Stimulated activated CD4-positive, alpha-beta T cell treated with anti-CD3 and anti-CD28 coated beads, Interleukin-1b, Interleukin-23, amount 100 ng/mL, for 4 hours (primary cell): ENCODE measurements at places on chromosomes 5 and 9.

DNA sequence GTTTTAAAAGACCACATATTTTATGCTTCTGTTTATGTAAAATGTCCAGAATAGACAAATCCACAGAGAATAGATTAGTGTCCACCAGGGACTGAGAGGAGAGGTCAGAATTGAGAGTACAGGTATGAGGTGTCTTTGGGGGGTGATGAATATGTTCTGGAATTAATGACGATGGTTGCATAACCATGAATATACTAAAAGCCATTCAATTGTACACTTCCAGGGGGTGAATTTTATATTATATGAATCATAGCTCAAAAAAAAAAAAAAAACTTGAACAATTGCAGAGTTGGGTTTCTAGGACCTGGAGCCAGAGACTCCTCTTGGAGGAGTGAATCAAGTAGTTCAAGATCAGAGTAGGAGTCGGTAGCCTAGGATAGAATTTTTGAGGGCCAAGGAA is 57.8 kb upstream of the RUSC2 start:
- no peak for DNase-seq

DNA sequence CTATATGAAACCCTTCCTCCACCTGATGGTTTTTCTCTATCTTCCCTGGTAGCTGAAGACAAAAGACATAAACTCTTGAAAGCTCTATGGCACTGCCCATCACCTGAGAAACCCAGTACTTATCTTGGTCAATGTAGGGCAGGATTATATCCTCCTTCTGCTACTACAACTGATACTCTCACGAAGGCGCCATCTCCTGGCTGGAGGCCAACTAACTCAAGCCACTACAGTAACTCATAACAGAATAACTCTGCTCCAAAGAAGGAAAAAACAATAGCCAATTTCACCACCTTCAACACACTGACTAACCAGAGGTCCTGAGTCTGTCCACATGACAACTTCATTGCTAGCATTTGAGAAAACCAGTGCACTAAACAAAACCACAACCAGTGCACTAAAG is 409.2 kb downstream of the CETN3 start:
- no peak for DNase-seq

DNA sequence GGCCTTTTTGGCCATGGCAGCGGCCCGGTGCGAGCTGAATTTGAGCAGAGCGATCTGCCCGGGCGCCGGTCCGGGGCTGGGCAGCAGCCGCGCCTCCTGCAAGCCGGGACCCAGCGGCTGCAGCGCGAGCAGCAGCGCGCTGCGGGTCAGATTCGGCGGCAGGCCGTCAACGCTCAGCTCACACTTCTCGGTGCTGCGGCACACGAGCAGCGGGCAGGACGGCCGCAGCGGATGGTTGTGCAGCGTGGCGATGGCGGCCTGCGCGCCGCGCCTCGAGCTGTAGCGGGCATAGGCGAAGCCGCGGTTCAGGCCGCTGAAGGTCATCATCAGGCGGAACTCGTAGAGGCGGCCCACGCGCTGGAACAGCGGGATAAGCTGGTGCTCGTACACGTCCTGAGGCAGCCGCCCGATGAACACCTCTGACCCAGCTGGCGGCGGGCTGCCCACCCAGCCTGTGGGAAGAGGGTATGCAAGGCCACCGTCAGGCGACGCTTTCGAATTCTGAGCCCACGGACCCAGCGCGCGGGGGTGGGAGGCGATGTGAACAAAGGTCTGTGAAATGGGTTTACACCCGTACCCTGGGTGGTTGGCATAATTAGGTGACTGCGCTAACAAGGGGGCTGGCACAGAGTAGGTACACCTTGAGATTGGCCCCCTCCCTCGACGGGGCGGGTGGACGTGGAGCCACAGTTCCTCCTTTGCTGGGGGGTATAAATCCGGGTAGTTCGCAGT is 755 bp downstream of the DND1 start:
- no peak for DNase-seq

DNA sequence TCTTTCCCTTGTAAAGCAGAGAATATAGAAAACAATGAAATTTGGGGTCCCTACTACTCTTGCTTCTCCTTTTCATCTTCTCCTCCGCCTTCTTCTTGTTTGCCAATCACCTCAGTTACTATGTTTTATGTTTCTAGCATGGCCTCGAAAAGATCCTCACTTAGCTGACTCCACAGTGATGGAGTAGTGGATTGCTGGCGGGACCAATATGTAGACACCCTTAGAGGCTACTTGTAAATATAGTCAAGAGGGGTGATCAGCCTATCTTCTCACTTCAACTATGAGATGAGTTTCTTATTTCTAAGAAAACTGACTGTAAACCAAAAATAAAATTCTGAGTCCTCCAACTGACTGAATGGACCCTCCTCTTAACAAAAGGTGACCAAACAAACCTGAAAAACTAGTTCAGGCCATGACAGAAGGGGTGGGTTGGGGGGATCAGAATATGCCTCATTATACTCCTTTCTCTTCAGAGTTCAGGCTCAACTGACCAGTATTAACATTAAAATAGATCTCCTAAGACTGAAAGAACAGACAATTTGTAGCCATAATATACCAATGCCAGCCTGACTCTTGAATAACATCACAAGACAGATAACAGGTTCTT is 829.0 kb downstream of the TLE4 start:
- DNase-seq, result no peak

DNA sequence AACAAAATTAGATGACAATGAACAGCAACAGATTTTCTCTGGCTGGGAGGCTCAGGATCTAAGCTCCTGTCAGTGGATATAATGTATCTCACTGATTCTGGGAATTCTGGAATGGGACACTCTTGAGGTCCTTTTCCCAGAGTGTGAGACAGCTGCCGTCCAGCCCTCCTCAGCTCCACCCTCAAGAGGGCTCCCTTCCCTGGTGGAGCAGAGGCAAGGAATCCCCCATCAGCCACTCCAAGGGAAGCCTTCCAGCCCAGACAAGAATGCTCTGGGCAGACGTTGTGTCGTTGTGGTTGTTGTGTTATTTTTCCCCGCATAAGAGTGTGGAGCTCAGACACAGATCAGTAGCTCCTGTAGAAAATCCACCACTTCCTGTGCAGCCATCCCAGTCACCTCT is 47.7 kb upstream of the ATP10B start:
- DNase-seq, result no peak

GRCh38 chr5:136192526-136193321 is at the start of gene SMIM32:
Gene SMIM32, minus strand, starts transcription at chr5:136193162. Its CDS starts 638 bp downstream, at chr5:136192524.
- DNase-seq, result no peak

GRCh38 chr9:136947955-136948510 is 3.0 kb downstream of the C8G start:
- DNase-seq, result no peak

- DNase-seq, result no peak
Measured at GRCh38 chr9:114723931-114724330, 41.9 kb upstream of the TEX48 start.

DNA sequence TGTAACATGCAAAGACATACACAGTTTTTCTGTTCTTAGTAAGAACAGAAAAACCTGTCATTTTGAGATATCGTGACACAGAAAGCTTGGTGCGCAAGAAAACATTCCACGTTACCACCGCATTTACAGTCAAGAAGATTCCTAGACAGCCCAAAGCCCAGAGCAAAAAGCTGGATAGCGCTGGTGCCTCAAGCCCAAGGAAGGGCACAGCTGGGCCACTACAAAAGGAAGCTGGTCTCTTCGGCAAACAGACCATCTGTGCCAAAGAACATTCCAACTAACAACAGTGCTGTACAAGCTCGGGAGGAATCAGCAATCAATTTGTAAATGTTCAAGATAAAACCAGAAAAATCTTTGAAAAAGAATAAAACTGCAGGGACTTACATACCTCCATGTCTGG is 31.0 kb downstream of the PSMB7 start:
- no peak for DNase-seq

GRCh38 chr9:33677961-33678360 is 117.4 kb upstream of the PRSS3 start:
- no peak for DNase-seq

DNA sequence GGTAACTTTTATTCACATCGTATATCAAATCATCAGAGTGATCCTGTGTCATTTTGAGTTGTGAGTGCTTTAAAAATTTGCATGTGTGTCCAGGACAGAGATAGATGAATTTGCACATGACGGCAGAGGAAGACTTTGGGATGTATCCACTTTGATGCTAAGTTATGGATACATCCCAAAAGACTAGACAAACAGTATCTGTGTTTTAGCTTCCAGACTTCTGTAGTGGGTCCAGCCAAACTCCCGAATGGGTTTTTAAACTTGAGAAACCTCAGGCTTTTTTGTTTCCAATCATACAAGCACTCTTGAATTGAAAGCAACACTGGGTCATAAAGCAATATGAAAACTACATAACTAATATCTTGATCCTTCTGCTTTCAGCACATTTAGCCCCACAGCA is 213.8 kb downstream of the C9orf152 start:
- no peak for DNase-seq

DNA sequence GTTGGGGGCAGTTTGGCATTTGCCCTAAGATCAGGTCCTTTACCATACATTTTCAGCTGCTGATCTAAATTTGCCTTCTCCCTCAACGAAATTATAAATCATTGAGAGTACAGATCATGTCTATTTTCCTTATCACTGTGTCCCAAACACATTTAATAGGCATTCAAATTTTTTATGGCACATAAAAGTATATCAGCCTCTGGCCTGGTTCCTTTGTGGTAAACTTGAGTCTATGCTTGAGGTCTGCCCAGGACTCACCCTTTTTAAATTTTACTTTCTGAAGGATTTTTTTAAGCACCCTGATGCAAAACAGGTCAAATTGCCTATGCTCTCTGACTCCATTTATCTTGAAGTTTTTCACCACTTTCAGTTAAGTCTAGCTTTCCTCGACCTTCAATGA is 163.6 kb upstream of the GRIN3A start:
- no peak for DNase-seq

GRCh38 chr5:170861667-170861916 is 226 bp upstream of the RANBP17 start:
- no peak for DNase-seq
